ENCODE measurements at places on chromosomes 4 and X. TPM values are rescaled to one million over a fixed set of nuclear protein-coding genes. Genes with fewer than 3 reads are reported as not detected.

- DNase-seq: no peak
Measured at GRCh38 chr4:53671757-53672156, 80.5 kb upstream of the LNX1 start.

GRCh38 chr4:186588503-186588902 is 33.1 kb upstream of the MTNR1A start:
- DNase-seq: no peak

- no peak for DNase-seq
Measured at GRCh38 chr4:28682847-28683246, 1822.2 kb downstream of the STIM2 start.

GRCh38 chrX:6228720-6229119 is at the start of gene NLGN4X:
Gene NLGN4X, minus strand, starts transcription at chrX:6228867. Its CDS starts 77,401 bp downstream, at chrX:6151466.
- DNase-seq: peak; percentile 77

- DNase-seq: peak; percentile 45
Measured at GRCh38 chr4:139042981-139043460, 27.4 kb downstream of the NOCT start.

DNA sequence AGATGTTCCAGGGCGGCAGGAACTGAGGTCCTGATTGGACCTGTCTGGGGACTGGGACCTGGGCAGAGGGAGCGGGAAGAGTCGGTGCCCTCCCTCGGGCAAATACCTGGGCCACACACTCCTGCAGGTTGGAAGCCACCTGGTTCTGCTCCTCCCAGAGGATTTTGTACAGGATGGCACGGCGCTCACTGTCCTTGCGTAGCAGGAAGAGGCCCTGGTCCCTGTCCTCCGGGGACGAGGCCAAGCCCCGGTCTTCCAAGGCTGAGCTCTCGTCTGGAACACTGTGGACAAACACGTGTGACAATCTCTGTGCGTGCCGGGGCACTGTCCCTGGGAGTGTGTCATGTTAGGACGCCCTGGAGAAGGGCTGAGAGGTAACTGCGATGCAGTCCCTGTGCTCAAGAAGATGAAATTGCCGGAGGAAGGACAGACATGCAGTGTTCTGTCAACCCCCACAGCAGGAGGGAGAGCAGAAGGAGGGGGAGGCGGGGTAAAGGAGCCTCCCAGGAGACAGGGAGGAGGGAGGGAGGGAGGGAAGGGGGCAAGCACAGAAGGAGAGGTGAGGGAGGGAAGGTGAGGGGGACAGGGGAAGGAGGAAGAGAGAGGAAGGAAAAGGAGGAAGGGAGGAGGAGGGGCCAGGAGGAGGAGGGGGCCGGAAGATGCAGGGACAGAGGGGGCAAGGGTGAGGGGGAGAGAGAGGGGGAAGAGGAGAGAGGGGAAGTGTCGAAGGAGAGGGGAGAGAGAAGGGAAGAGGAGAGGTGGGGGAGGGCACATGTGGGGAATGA is 29.0 kb downstream of the PDHA1 start:
- DNase-seq: peak; percentile 9

DNA sequence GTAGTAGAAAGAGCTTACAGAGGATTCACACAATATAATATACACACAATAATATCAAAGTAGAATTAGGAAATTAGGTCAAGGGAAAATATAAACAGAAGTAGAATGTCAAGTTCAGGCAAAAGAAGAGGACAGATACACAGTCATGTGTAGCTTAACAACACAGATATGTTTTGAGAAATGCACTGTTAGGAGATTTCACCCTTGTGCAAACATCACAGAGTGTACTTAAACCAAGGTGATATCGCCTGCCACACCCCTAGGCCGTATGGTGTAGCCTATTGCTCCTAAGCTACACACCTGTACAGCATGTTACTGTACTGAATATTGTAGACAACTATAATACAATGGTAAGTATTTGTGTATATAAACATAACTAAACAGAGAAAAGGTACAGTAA is 110.0 kb upstream of the EDNRA start:
- DNase-seq: no peak

The PABPC4L gene
- total RNA-seq: 0.36 TPM

- DNase-seq: no peak
Measured at GRCh38 chrX:17644001-17644400, 93.3 kb upstream of the SCML1 start.

DNA sequence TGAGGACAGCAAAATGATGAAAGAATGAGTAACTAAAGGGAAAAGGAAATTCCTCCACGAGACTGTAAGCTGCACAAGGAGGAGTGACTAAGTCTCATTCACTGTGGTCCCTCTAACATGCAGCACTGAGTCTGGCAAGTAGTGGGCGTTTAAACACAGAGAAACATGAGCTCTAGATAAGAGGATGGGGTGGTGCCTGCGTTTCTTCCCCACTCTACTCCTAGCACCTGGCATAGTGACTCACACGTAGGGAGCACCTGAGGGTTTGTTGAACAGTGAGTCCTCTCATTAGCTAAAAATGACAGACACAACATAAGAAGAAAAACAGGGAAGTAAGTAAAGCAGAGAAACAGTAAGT is 105.8 kb upstream of the CBR4 start:
- DNase-seq: no peak

DNA sequence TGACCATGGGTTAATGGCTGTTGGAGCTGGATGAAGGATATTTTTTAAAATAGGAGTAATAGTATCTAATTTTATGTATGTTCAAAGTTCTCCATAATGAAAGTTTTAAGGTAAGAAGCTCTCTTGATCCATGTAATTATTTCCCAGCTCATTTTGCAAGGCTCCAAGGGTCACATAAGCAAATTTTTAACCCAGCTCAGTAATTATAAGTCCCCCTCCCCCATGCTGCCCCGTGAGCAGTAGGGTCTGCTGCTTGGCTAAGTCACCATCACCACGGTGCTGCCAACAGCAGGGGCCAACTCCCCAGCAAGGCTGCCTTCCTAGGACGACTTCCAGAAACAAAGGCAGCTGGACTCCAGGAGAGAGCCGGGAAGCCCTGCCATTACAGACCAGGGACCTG is 340.0 kb downstream of the FBXW7 start:
- DNase-seq: no peak

Data from dorsolateral prefrontal cortex (tissue), 122 donors.